ENCODE measurements at places on chromosomes 1 and 21.

- DNase-seq: no peak
These were observed 366.8 kb downstream of the RPS6KC1 start for GRCh38 chr1:213417846-213418245.

DNA sequence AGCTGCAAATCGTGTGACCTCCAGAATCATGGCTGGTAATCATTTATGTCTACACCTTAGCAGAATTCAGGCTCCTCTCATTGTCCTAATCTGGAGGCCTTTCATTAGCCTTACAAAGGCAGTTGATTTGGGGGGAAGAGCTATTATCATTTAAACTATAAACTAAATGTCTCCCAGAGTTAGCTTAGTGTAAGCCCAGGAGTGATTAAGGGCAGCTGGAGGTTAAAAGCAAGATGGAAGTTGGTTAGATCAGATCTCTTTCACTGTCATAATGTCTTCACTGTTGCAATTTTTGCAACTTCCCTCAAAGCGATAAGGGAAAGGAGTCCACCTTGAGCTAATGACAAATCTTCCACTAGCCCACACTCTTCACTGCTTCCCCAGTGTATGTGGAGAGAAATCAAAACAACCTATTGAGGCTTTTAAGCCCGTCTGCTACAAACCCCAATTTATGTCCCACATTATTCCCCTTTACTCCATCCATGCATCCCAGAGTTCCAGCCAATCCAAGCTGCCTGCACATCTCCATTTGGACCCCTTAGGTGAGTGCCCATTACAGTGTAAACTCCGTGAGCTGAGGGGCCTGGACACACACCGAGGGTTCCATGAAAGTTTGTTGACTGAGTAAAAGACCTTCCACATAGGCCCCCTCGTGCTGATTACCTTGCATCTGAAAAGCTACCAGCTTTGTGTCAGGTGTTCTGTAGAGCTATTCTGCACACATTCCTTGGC lies 61.5 kb upstream of the KLHDC7A start:
- no peak for DNase-seq

DNA sequence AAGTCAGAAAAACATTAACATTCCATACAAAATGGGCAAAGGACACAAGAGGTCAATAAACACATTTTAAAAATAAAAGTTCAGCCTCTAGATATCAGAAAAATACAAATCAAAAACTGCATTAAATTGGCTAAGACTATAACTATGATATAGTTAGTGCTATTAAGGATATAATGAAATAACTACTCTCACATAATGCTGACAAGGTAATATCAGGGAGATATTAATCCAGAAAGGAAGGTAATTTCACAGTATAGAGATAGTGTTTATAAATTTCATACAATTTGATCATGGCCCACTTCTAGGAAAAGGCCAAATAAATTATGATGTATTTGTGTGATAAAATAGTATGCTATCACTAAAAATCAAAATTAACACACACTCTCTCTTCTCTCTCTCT lies 61.8 kb downstream of the LBR start:
- no peak for DNase-seq

GRCh38 chr1:8892026-8892425 lies 13.5 kb upstream of the ENO1 start:
- no peak for DNase-seq

- peak; percentile 20 for DNase-seq
These were observed 41.7 kb upstream of the ZNF326 start for GRCh38 chr1:89953131-89953626.

GRCh38 chr1:113579256-113580018 lies 179.8 kb downstream of the PHTF1 start:
- no peak for DNase-seq

DNA sequence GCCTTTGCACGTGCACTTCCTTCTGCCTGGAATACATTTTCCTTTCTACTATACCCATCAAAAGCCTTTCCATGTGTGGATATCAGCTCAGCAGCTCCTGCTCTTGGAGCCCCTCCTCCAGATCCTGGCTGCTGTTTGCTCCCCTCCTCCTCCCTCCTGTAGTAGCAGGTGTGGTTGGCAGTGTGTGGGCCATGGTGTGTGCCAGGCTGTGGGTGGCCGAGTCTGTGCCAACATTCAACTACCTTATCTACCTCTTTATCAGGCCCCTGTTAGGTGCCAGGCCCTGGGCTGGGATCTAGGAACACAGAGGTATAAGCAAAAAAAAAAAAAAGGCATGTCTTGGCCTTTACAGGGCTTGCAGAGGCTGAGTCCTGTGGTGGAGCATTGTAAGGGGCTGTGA lies 180.6 kb upstream of the JUN start:
- DNase-seq: no peak

- DNase-seq: no peak
These were observed 50.2 kb downstream of the ALG14 start for GRCh38 chr1:95022644-95022926.

- DNase-seq: no peak
These were observed 131.8 kb downstream of the CTH start for GRCh38 chr1:70542856-70543255.

DNA sequence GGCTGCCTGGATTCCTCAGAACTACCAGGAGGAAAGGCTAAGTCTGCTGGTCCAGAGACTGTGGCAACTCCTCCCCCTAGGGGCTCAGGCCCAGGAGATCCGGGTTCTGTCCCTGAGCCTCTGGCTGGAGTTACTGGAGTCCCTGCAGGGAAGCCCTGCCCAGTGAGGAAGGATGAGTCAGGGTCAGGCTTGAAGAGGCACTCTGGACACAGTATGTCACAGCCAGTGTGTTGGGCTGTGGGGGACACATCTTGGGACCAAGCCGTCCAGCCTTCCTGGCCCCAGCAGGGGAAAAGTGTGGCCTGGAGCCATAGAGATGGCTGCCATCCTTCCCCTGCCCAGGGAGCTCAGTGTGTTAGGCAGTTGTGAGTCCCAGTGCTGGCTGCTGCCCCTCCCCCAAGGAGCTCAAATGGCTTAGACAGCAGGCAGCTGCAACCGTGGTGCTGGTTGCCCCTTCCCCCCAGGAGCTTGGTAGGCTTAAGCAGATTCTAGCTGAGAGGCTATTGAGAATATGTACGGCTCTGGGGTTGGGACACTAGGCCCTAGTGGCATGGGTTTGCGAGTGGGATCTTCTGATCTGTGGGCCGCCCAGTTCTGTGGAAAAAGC lies 28.2 kb upstream of the RABGAP1L start:
- no peak for DNase-seq

- no peak for DNase-seq
These were observed 5.1 kb upstream of the KRTAP10-10 start for GRCh38 chr21:44632067-44632466.

GRCh38 chr1:212769459-212770167 lies 22.0 kb downstream of the NSL1 start:
- DNase-seq: no peak

DNA sequence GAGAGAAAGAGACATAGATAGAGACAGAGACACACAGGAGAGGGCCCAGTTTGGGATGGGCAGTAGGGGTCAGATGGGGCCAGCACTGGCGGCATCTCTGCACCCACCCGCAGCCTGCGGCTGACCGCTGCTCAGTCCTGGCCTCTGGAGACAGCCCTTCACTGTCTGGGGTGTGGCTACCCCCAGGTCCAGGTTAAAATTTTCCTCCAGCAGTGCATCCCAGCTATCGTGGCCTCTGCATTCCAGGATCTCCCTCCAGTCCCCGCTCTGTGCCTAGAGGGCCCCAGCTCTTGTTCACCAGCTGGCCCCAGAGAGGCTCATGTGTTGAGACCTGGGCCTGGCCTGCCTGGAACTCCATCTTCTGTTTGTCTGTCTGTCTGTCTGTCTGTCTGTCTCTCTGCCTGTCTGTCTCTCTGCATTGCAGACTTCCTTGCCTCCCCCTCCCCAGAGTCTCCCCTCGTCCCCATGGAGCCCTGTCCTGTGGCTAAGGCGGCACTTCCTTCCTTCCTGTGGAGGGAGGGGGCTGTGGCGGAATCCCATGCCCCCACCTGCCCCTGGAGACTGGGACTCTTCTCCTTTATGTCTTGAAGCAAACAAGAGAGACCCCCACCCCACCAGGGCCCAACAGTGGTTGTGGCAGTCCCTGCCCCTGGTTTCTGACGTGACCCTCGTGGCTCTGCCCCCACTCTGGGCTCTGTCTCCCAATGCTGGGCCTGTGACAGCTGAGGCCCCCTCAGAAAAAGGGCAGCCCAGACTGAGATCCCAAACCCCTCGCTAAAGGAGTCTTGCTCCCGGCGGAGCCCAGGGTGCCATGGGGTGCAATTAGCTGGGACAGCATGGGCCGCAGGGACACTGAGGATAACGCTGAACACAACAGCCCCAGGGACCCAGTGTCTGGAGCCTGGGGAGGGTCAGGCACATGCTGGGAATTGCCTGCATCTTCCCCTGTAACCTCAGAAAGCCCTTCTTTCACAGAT lies 241.8 kb downstream of the NPHP4 start:
- DNase-seq: no peak

DNA sequence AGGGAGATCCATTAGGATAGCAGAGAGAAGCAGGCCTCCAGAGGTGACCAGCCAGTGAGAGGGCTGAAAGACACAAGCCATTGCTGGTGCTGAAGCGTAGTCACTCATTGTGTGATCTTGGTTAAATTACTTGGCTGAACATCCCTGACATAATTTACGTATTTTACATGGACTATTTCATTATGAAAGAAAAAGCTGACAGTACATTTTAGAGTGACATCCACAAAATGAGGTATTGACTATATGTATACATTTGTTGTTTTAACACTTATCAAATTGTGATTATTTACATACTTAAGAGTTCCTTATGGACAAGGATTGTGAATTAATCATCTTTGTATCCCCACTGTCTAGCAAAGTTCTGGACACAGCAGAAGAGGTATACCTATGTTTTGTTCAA lies 14.9 kb downstream of the DESI2 start:
- DNase-seq: no peak

- no peak for DNase-seq
These were observed 24.5 kb downstream of the SERBP1 start for GRCh38 chr1:67405473-67406245.

GRCh38 chr1:218573925-218574324 lies 228.8 kb downstream of the TGFB2 start:
- no peak for DNase-seq

DNA sequence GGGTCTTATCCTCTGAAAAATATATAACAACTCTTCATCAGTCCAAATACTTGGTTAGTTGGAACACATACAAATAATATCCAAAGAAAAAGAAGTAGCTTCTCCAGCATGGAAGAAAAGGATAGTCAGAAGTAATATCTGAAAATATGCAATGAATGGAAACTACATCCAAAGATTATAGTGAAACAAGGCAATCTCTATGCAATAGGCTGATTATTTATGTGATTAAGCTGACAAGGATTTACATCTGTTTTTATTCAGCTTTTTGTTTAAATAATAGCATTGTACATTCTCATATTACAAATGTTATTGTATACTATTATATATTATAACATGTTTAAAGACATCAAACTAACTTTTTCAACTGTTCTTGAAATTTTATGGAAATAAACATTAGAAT lies 15.3 kb upstream of the TGFBR3 start:
- no peak for DNase-seq

- no peak for DNase-seq
These were observed 2.6 kb downstream of the FCRL3 start for GRCh38 chr1:157697781-157698569.

- DNase-seq: no peak
These were observed 5.2 kb upstream of the INPP5B start for GRCh38 chr1:37951783-37952624.

DNA sequence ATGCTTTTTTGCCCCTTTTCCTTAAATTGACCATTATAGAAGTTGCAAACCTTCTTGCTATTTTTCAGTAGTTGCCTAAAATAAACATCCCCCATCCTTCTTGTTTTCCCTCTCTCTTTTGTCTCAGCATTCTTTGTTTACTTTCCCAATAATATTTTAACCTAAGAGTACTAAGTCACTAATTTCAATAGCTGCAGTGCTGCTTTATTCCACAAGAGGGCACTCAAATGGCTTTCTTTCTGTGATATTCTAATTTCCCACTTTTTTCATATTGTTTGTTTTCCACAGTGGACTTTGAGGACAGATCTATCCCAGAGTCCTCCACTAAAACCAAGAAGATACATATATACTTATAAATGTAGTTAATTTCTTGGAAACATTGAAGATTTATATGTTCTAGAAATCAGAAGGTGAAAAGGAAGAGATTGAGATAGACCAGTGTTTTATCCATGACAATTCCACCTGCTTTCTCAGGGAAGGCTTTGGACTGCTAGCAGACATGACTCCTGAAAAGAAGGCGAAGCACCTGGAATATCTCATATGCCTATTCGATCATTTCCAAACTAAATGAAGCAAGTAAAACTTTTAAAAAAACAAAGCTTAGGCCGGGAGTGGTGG lies 104.8 kb upstream of the GRIK1 start:
- no peak for DNase-seq

DNA sequence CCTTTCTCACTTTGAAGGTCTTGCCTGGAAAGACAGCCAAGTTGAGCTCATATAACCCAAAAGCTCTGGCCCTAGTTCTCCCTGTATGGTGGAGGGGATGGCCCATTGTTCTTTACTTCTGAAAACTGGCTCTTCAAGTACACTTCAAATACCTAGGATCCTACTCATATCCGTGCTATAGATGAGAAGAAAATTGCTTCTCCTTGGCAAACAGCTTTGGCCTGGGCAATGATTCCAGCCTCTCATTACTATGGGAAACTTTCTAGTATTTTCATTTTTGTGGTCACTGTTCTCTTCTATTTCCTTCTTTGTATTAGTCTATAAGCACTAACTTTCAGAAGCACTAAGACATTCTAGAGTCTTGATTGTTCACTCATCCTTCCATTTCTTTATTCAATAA lies 53.7 kb downstream of the ZNF697 start:
- no peak for DNase-seq

DNA sequence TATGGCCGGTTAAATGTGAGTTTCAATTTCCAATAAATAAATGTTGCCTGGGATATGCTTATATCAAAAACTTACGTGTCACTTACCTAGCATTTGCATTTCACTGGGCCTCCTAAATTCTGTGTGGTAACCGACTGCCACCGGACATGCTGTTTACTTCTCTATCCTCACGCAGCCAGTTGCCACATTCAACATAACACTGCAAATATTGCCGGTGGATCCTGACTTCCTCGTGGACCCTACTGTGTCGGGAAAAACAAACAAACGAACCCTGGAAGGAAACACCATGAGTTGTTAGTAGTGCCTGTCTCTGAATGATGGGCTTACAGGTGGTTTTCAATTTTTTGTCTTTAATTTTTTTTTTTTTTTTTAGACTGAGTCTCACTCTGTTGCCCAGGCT lies 54.1 kb downstream of the RIPK4 start:
- DNase-seq: no peak

DNA sequence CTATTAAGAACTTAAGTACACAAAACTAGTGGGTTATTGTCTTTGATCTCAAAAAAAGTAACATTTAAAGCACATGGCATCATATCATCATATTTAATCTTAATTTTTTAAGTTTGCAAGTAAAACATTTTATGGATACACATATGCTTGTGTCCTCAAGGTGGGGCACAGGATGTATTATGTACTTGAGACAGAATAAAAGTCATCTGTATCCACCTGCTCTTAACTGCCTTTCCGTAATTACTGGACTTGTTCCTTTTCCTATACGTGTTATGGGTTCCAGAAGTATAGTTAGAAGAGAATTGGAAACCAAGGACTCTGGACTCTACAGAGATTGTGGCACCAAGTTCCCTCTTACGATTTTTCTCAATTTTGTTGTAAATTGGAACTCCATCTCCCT lies 79.4 kb downstream of the FCRL5 start:
- no peak for DNase-seq

Data from NCI-H526 treated with DMSO at 0.1 percent for 48 hours (cell line).